Fibroblast of upper back skin (primary cell): ENCODE measurements at places on chromosomes 4 and X.
A peak's percentile ranks its signal among the peaks of the same experiment; 100 is the strongest.

GRCh38 chr4:29046781-29047180 is 1673.4 kb upstream of the PCDH7 start:
- DNase-seq = peak; percentile 82

GRCh38 chr4:10623241-10623640 is 61.3 kb downstream of the CLNK start:
- peak; percentile 58 for DNase-seq

GRCh38 chr4:38164346-38164745 is 204.1 kb downstream of the PTTG2 start:
- no peak for DNase-seq

- peak; percentile 57 for DNase-seq
These were observed 39.1 kb downstream of the PDGFRA start for GRCh38 chr4:54268151-54268550.

- no peak for DNase-seq
These were observed 138.8 kb upstream of the MSX1 start for GRCh38 chr4:4720646-4721045.

DNA sequence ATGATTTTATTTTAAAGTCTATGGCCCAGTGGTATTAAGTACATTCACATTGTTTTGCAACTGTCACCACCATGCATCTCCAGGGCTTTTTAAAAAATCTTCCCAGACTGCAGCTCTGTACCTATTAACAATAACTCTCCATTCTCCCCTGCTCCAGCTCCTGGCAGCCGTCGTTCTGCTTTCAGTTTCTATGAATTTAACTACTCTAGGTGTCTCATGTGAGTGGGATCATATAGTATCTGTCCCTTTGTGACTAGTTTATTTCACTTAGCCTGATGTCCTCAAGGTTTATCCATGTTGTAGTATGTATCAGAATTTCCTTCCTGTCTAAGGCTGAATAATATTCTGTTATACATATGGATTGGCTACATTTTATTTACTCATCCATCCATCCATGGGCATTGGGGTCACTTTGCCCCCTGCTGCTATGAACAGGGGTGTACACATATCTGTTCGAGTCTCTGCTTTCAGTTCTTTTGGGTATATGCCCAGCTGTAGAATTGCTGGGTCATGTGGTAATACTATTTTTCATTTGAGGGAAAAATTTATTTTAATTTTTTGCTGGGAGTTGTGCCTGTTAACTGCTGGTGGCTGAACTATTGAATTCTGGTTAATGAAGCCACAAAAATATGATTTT is 131.3 kb downstream of the ARHGAP10 start:
- peak; percentile 25 for DNase-seq

GRCh38 chrX:71650333-71650969 is 16.9 kb upstream of the LOC101059915 start:
- no peak for DNase-seq

DNA sequence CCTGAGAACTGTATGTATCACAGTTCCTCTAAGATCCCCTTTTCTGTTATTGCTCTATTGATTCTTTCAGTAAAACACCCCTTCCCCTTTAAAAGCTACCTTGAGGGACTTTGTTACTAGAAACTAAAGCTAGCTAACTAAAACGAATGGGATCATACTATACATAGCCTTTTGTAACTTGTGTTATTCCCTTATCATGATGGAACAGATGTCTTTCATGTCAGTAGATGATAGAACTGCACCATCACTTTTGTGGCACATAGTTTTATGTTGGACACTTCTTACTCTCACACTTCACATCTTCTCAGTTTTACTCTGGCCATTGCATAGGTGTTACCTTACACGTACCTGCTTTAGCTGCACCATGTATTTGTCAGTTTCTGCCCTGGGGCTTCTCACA is 46.6 kb upstream of the PGRMC2 start:
- DNase-seq = no peak

- peak; percentile 9 for DNase-seq
These were observed at the start of gene GLRB for GRCh38 chr4:157075811-157076577. TSS of gene GLRB (plus strand) at chr4:157076150. CDS start at chr4:157078025, 1,875 bp downstream.

DNA sequence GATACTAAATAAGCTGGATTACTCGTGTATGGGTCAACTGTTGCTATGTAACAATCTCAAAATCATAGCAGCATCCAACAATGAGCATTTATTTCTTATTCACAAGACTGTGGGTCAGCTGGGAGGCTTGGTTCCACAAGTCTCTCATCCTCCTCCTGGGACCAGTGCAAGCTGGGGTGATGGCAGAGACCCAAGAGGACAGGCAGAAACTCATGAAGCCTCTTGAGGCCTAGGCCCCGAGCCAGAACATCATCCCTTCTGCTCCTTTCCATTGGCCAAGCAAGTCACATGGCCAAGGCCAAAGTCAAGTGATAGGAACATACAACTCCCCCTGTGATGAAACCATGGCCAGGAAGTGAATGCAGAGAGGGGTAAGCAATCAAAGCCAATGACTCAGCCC is 422.1 kb downstream of the BCOR start:
- peak; percentile 41 for DNase-seq

DNA sequence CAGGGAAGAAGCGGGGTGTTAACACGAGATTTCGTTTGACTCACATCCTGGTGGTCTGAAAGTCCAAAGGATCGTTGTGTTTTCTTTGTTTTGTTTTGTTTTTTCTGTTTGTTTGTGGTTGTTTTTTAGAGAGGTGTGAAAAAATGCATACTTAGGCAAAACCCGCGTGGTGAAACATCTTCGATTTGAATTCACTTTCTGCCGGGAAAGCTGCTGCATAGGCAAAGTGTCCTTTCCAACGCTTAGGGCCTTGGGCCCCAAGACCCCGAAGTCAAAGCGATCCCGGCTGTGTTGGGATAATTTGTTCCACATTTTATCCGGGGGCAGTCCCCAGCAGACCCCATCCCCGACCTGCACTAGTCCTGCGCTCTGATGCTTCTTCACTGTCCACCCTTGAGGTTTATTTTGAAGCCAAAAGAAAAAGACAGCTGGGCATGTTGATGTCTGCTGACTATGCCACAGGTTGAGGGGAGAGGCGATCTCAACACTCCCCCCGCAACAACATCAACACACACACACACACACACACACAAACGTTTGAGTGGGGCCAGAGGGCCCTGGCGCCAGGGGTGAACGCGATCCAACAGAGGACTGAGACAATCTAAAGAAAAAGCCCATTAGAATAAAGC is 2.0 kb downstream of the MSX1 start:
- DNase-seq = no peak

DNA sequence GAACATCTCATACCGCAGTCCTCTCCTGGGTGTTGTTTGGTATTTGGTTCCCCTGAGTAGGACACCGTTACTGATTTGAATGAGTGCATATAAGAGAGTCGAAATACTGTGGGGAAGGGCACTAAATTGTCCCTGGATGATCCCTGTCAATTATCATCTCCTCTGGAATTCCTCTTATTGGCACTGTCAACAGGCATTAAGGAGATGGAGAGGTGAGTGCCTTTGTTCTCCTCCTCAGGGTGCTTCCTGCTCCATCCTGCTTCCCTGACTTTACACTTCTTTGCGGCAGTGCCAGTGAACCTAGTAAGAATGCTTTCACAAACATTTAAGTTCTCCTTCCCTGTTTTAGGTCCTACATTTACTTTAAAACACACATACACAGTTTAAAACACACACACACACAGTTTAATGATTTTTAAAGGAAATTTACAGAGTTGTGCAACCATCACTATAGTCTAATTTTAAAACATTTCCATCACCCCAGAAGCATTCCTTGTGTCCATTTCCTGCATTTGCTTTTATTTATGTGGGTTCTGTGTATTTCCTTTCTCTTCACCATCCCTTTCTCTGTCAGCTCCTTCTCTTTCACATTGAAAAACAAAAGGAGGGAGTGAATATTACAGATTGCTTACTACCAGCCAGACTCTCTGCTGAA is 20.9 kb upstream of the ZRSR2 start:
- DNase-seq = no peak

DNA sequence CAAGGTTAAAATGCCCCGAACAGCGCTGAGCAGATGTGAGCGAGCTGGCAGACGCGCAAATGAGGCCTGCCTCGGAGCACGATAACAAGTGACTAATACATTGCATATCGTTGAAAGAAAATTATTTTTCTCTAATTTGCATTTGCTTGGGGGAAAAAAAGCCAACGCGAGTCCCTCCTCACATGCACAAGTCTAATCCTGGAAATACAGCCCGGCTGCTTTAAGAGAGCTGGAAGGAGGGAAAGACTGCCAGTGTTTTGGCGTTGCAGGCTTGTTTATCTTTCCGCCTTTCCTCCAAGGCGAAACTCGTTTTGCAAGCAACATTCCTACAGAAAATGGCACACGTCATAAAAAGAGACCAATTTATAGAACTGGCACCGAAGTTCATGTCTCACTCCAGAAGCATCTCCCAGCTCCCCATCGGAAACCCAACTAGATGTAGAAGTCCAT is 12.6 kb downstream of the BCOR start:
- DNase-seq = no peak

DNA sequence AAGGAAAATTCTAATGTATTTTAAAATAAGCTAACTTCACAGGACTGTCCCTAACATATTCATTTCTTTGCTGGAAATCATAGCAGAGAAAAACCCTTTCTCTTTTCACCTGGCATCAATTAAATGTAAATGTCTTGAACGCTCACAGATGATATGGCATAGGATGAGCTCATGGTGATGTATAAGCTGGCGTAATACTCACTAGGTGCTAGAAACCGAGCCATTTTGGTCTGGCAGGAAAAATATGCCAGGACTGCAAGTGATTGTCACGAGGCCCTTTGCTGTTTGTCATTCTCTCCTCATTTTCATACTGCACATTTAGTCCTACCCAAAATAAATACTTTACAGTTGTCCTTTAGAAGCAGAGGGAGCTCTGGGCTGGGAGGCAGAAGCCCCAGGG is 222.7 kb upstream of the LNX1 start:
- DNase-seq = peak; percentile 37

DNA sequence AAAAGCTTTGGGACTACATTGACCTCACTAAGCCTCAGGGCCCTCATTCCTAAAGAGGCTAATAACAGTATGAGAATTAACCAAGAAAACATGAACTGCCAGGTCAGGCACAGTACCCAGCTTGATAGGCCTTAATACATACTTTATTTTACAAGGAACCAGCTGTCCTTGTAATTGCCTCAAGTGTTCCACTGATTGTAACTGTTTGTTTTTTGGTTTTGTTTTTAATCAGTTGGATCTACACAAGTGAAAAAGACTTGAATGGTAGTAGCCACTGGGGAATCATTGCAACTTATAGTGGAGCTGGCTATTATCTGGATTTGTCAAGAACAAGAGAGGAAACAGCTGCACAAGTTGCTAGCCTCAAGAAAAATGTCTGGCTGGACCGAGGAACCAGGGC is 35.6 kb downstream of the PKD2 start:
- no peak for DNase-seq

DNA sequence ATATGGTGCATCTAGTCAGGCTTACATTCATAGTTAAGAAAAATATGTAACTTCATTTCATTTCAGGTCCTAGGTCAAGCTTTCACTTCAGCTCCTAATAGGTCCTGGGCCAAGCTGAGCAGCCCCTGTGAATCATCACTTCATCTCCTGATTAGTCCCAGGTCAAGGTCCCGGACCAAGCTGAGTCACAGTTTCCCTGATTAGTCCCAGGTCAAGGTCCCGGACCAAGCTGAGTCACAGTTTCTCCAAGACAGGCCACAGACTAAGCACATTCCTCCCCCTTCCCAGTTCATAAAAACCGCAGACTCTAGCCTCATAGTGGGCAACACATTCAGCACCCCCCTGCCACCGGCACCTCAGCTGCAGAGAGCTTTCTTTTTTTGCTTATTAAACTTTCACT is 1331.8 kb downstream of the PCDH19 start:
- peak; percentile 6 for DNase-seq

GRCh38 chr4:8775751-8776355 is 95.8 kb downstream of the HMX1 start:
- DNase-seq = no peak

- DNase-seq = peak; percentile 53
These were observed 35.9 kb upstream of the PAPSS1 start for GRCh38 chr4:107755841-107756356.

GRCh38 chrX:84363663-84364062 is 138.6 kb downstream of the HDX start:
- DNase-seq = no peak

- DNase-seq = peak; percentile 38
These were observed 37.6 kb downstream of the TNIP3 start for GRCh38 chr4:121126449-121127006.
